ENCODE measurements at places on chromosomes 2 and 18.

DNA sequence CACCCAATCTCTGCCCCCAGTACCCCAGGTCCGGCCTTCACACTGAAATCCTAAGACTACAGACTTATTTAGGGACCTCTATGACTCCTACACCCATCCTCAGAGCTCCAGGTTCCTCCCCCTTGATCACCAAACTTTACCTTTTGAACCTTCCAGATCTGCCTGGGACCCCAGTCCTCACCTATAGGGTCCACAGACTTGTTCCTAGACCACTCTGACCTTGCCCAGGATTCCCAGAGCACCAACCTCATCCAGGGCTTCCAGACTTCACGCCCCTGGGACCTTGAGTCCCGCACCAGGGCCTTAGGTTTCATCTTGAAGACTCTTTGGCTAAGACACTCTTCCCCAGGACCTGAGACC is 462 bp downstream of the CHCHD5 start:
- no peak for DNase-seq

DNA sequence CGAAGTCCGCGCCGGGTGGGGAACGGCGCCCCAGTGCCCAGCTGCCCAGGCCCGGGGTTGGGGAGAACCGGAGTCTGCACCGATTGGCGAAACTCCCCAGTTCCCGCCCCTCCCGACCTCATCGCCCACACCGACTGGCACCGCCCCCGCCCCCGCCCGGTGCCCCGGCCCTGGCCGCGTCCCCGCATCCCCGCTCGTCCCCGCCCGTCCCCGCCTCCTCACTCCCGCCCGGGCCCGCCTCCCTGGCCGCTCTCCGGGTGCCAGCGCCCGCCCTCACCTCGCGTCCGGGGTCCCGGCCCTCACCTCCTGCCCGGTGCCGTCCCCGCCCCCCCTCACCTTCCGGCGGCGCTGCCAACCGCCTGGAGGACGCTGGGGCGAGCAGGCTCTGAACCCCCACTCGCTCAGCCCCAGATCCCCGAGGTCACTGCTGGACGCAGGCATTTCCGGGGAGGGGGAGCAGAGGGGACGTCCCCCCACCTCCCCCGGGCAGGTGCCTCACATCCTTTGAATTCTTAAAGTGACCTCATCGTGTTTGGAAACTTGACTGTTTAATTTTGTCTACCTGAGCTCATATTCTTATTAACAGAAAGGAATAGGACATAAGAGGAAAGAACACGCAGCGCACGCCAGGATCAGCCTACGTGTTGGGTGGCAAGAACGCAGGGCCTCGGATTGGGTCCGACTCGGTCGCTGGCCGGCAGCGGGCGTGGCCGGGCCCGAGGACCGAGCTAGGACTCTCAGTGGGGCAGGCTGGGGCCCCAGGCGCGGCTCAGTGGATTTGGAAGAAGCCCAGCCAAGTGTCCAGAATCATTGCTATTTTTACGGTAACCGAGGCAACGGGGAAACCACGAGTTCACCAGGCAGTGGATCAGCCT is at the start of gene FAM110C:
TSS of gene FAM110C (minus strand) at position 35 of the 875 bp plus-strand sequence. CDS start 120 bp downstream, outside the sequence.
- DNase-seq = no peak

DNA sequence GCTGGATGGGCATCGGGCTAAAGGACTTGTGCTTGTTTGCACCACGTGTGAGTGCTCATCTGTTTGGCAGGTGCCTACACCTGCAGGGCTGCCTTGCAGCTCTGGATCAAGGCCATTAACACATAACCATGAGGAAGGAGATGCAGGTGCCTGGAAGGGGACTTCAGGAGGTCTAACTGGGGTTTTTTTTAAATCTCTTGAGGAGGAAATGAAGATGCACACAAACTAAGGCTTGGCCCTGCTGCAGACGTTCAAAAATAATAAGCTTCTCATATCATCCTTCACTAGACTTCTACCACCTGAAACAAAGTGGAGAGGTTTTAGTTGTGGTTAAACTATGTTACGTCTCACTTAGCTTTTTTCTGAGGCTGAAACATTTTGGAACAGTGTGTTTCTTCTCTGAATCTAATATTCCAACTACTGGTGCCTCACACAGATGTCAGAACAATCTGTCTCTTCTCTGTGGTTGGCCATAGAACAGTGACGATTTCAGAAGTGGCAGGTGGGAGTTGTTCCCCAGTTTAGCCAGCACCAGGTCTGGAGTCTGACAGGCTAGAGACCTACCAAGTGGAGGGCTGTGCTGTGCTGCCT is 36.5 kb downstream of the BCL2L11 start:
- DNase-seq = no peak

DNA sequence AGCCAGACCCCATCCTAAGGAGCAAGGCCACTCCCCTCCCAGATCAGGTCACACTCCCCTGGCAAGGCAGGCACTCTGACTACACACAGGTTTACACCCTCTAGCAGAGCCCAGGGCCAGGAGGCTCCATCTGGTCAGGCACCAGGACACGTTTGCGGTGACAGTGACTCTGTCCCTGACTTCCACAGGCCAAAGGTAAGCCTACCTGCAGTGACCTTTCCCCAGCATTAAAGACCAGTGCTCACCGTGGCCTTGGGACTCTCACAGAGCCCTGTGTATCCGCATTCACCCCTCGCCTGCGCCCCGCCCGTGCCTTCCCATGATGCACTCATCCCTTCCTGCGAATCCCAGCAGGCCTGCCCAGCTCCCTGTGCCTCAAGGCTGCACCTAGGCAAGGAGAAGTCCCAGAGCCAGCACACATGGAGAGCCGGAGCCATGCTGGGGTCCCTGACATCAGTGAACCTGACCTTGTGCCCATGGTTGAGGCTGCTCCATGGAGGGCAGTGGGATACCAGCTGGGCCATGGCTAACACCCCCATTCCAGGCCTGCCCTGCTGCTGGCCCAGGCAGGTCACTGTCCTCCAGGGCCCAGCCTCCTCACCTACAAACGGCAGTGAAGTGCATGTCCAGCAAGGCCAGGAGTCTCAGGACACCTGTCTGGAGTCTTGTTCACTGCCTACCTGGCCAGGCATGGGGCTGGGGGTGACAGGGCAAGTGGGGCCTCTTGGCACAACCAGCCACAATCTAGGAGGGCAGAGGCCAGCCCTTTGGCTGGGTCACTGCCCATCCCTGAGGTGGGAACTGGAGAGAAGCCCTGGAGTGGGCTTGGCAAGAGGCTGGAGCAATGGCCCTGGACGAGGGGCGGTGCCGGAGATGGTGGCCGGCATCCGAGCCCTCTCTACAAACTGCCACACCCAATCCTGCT is 3.0 kb downstream of the NEURL3 start:
- DNase-seq = no peak
